Activated T-cell treated with anti-CD3 and anti-CD28 coated beads, Interleukin-2, amount 50 U/mL, for 48 hours (primary cell): ENCODE measurements at places on chromosomes 6 and 20.

DNA sequence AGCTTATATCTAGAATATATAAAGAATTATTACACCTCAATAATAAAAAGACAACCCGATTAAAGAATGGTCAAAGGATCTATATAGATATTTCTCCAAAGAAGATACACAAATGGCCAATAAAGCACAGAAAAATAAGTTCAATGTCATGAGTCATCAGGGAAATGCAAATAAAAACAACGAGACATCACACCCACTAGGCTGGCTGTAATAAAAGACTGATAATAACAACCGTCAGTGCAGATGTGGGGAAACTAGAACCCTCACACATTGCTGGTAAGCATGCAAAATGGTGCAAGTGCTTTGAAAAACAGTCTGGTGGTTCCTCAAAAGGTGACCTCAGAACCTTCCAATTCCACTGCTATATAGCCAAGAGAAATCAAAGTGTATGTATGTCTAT, 33.0 kb downstream of the TBX18 start:
- DNase-seq, result no peak

GRCh38 chr20:10415013-10415650, 18.9 kb downstream of the MKKS start:
- no peak for DNase-seq

GRCh38 chr6:150622476-150622875, 22.8 kb downstream of the PLEKHG1 start:
- DNase-seq, result no peak

DNA sequence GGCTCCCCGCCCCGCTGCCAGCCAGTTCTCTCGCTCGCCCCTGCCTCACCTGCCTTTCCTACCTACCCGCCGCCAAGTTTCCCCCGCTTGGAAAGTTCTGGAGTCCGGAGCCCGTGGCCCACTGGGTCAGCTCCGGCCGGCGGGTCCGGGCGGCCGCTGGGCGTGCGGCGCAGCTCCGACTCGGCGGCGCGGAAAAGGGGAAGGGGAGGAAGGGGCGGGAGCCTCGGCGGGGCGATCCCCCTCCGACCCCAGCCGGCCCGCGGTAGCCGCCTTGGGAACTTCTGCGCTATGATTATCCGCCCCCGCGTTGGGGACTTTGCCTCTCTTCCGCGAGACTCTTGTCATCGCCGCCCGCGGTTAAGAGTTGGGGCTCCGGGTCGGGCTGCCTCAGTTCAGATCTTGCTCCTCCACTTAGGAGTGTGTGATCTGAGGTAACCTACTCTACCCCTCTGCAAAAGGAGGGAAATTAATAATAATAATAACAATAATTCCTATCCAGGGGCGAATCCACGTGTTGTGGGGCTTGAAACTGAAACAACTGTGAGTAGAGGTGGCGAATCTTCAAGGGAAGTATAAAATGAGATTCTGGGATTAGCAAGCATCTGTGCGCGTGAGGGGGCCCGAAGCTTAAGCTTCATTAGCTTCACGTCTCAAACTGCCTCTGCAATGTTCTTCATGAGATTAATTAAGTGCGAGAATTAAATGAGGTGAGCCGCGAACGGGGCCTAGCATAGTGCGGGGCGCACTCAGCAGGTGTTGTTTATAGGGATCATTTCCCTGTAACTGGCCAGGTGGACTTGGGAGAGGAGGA, 30.8 kb downstream of the SF3B5 start:
- DNase-seq, result peak; percentile 84

DNA sequence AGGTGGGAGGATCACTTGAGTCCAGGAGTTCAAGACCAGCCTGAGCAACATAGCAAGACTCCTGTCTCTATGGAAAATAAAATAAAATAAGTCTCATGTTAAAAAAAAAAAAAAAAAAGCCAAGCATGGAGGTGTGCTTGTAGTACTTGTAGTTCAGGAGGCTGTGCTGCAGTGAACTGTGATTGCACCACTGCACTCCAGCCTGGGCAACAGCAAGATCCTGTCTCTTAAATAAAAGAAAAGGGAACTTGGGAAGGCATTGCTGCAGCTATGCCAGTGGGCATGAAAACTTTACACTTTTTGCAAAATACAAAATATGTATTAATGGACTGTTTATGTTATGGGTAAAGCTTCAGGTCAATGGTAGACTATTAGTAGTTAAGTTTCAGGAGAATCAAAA, 37.5 kb upstream of the REV3L start:
- no peak for DNase-seq

DNA sequence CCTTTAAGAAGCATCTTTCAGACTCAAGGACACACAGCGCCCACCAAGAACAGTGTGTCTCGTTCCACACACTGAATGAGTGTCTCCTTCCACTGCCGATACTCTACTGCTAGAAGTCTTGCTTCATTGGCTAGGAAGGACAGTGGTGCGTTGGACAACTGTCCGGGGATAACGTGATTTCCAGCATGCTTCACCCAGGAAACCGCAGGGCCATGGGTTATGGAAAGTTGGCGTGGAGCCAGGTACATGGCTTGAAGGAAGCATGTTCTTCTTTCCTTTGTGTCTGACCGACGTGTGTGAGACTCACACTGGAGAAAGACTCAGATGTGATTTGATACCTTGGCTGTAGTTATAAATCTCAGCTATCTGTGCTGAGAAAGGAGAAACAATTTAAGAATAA, 73.2 kb downstream of the SMOC2 start:
- no peak for DNase-seq

- peak; percentile 73 for DNase-seq
These were observed 61.5 kb downstream of the GPX5 start for GRCh38 chr6:28586962-28587745.

DNA sequence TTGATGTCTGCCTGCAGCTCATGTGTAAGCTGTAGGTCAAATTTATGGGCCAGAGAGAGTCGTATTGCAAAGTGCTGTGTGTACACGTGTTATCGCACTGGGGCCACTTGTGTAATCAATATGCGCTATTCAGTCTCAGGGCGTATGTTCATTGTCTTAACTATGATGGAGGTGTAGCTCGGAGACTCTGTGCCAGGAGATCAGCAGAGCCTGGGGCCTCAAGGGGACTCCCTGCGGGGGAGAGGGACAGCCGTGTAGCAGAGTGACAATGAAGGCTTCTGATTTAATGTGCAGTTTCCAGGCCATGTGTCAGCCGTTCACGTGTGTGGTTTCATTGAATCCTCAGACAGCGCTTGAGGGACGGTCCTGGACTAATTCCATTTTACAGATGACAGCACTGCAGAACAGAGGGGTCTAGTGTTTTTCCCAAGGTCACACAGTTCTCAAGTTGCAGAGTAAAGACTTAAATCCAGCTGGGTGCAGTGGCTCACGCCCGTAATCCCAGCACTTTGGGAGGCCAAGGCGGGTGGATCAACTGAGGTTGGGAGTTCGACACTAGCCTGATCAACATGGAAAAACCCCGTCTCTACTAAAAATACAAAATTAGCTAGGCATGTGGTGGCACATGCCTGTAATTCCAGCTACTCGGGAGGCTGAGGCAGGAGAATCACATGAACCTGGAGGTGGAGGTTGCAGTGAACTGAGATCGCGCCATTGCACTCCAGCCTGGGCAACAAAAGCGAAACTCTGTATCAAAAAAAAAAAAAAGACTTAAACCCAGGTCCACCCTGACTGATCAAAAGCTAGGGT, 242.5 kb downstream of the PREX1 start:
- no peak for DNase-seq
